ENCODE measurements at places on chromosomes 11 and 22. TPM values are rescaled to one million over a fixed set of nuclear protein-coding genes. Genes with fewer than 3 reads are reported as not detected.

Gene FAT3
- 2.0 TPM for total RNA-seq

Gene HTR3B
- not detected for total RNA-seq

Gene AIFM3
- total RNA-seq = 0.59 TPM

Gene ADAMTS15
- 1.8 TPM for total RNA-seq

Gene GSTT2
- total RNA-seq = not detected

Gene SLC17A6
- not detected for total RNA-seq

Gene FGF19
- total RNA-seq = not detected

Gene NXPE1
- not detected for total RNA-seq

Gene SLC29A2
- 0.97 TPM for total RNA-seq

Gene KDM4E
- not detected for total RNA-seq

Gene KMT2A
- 27.3 TPM for total RNA-seq

Gene CYP2D6
- total RNA-seq = 0.30 TPM

Gene GGT5
- 0.23 TPM for total RNA-seq

Gene MS4A6A
- total RNA-seq = not detected

Gene KLHL35
- total RNA-seq = 2.9 TPM

Gene FGF4
- not detected for total RNA-seq

Gene GLYAT
- total RNA-seq = not detected

All from smooth muscle cell of the umbilical artery (primary cell).